Activated T-cell treated with anti-CD3 and anti-CD28 coated beads, Interleukin-2, amount 50 U/mL, for 48 hours (primary cell): ENCODE measurements at places on chromosomes 11 and 22.

GRCh38 chr11:124475265-124475664 lies 29.8 kb upstream of the OR8B8 start:
- no peak for DNase-seq

DNA sequence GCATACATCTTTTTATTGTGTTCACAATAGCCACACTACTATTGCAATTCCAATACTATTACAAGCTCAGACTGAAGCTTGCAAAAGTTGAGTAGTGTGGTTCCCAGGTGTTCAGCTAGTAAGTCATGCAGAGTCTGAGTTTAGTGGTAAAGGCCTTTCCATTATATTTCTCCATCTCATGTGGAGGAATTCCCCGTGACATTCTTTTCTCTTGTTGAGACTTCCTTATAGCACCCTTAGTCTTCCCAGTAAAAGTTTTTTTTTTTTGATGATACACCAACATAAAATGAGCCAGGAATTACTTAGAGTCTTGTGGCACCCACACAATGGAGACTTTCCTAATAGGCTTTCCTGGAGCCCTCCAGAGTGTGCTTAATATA lies 110.8 kb downstream of the UVRAG start:
- DNase-seq: no peak

- no peak for DNase-seq
These were observed 546.0 kb downstream of the BRD1 start for GRCh38 chr22:49281467-49282340.

- no peak for DNase-seq
These were observed 1.4 kb upstream of the MUC2 start for GRCh38 chr11:1073261-1073724.

DNA sequence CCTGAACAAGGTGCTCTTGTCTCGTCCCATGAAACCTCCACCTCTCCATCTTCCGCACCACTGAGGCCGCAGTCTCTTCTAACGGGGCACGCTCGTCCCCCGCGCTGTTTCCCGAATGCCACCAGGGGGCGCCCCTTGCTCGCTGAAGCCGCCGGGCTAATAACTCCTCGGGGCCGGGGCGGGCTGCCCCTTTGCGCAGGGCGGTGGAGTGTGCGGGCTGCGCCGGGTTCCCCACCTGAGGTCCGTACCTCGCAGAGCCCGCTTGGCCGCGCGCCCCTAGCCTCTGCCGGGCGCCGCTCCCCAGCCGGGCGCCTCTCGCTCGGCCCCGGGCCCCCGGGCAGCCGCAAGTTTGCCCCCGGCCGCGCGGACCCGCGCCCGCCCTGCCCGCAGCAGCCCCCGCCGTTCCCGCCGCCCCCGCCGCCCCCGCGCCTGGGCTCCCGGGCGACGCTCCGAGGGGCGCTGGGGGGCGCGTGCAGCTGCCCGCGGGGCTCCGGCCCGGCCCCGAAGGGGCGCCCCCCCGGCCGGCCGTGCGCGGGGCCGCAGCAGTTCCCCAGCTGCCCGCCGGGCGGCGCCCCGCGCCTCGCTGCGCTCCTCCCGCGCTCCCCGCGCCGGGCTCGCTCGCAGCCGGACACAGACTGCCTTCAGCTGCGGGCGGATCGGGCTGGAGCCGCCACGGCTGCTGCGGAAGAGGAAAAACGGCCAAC lies at the start of gene GRIK4:
Gene GRIK4 (plus strand): TSS at position 633 of the 704 bp plus-strand sequence. CDS start 148,571 bp downstream, outside the sequence.
- peak; percentile 89 for DNase-seq

DNA sequence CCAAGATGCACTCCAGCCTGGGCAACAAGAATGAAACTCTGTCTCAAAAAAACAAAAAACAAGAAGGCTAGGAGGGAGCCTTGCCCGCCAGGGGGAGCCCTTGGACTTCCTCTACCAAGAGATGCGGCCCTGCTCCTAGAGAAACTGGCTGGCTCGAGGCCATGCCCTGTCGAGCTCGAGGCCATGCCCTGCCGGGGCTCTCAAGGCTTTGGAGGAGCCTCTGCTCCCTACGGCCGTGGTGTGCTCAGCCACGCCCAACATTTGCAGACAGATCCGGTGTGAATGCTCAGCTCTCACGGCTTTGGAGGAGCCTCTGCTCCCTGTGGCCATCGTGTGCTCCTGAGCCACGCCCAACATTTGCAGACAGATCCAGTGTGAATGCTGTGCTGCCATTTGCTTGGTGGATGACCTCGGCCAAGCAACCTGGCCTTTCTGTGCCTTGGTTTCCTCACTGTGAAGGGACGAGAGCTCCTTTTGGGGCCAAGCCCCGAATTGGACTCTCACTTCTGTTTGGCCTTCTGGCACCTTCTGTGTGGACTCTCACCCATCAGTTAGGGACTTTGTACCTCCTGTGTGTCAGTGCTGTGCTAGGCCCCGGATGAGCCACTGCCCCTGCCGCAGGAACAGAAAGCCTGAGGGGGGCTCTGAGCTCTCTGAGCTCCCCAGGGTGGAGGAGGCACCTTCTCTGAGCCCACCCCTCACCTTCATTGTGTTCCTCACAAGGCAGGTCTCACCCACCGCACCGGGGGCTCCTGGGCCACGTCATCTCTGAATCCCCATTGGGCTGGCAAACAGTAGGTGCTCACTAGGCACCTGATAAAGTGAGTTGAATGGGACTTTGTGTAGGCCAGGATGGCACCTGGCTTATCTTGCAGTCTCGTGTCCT lies 14.1 kb downstream of the C11orf24 start:
- DNase-seq: peak; percentile 96

GRCh38 chr22:44888491-44889254 lies 121.1 kb downstream of the PHF21B start:
- DNase-seq: no peak

GRCh38 chr11:74468936-74469335 lies 1.6 kb upstream of the KCNE3 start:
- no peak for DNase-seq

DNA sequence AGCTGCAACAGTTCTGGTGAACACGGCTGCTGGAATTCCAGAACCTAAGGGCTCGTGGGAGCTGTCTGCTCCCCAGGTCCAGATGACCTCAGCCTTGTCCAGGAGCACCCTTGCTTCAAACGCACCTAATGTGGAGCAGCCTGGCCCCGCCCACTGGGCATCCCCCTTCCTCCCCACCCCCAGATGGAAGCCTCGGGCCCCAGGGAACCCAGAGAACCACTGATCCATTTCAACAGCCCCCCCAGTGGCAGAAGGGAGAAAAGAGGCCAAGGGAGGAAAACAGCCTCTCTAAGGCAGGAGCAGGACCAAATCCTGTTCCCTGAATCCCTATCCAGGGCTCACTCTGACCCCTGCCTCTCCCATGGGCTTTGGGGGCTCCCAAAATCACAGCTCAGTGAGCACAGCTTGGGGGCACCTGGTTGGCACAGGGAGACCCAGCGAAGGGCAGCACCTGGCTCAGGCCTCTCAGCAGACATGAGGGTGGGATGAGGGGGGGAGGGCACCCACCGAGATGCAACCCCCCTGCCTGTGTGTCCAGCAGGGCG lies 1.2 kb downstream of the CYTH4 start:
- DNase-seq: peak; percentile 83

DNA sequence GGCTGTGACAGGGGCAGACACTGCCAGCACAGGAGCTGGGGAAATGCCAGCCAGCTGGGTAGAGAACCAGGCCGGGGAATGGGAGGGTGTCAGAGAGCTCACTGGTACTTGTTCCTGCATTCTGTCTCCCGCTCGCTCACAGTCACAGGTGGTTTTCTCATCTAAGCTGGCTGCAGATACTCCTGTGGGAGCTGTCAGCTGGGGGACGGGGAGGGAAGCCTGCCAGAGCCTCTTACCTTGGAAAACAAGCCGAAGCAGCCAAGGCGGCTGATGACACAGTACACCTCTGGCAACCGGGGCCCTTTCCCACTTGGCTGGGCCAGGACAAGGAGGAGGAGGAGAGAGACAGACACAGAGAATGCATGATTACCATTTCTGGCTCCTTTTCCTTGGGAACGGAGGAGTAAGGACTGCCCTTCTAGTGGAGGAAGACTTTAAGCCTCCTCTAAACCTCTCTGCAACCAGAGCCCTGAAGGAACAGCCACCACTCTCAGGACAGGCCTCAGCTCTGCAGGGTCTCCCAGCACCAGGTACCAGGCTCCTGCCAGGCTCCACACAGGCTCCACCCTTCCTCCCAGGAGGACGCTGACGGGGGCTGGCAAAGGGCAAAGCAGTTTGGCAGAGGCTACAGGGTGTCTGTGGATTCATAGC lies 25.1 kb downstream of the RPL27A start:
- no peak for DNase-seq

DNA sequence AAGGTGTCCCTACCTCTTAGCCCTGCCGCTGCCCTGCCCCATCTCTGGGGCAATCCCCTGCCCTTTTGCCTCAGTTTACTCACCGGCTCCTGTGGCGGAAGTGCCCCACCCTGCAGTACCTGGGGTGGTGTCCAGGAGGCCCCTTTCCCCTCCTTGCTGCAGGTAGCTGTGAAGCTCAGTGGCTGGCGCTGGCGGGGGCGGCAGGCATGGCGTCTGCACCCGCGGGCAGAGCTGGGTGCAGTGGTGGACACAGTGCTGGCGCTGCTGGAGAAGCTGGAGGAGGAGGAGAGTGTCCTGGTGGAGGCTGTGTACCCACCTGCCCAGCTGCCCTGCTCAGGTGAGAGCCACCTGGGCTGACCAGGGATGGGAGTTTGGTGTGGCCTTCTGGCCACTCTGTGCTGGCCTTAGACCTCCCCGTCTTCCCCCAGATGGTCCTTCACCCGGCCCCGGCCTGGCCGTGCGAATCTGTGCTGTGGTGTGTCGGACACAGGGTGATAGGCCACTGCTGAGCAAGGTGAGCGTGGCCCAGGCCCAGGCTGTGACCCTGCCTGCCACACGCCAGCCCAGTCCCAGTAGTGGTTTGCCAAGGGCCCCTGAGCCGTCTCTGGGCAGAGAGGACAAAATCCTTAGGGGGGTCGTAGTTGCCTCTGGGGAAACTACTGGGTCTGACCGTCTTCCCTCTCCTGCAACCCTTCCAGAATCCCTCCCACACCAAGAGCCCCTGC lies 4.0 kb downstream of the CARNS1 start:
- DNase-seq: peak; percentile 41

GRCh38 chr11:60184824-60185511 lies 2.1 kb upstream of the MS4A6A start:
- DNase-seq: no peak

- DNase-seq: no peak
These were observed 41.1 kb downstream of the TP53I11 start for GRCh38 chr11:44909557-44909956.

- no peak for DNase-seq
These were observed 8.6 kb downstream of the PPP6R3 start for GRCh38 chr11:68469122-68469521.

GRCh38 chr22:30286813-30287647 lies 2.3 kb downstream of the CASTOR1 start:
- DNase-seq: peak; percentile 93

- no peak for DNase-seq
These were observed 969 bp downstream of the CCDC117 start for GRCh38 chr22:28773461-28773867.

- DNase-seq: no peak
These were observed 69.6 kb upstream of the ALKBH3 start for GRCh38 chr11:43810929-43811596.

DNA sequence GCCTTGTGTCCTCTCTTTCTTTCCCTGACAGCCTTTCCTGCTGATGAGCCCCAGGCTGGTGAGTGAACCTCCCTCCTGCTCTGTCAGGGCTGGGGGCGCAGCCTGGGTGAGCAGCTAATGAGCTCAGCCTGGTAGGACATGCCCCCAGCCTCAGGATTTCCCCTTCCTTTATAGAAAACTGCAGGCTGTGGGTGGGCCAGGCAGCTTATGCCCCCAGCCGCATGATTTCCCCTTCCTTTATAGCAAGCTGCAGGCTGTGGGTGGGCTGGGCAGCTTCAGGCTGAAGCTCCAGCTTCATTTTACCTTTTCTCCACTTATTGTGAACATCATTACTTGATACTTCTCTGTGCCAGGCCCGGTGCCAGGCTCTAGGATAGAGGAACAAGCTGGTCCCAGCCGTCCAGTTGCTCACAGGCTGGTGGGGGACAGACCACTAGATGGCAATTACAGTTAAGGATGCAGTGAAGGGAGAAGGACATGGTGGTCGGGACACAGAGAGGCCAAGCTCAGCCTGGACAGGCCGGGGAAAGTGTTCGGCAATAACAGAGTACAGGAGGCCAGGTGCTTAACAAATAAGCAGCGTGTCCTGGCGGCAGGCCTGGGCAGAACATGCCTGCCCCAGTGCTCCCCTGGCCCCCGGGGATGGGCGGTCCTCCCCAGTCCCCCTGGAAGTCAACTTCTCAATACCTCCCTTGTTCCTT lies 5.3 kb downstream of the LGALS12 start:
- no peak for DNase-seq

DNA sequence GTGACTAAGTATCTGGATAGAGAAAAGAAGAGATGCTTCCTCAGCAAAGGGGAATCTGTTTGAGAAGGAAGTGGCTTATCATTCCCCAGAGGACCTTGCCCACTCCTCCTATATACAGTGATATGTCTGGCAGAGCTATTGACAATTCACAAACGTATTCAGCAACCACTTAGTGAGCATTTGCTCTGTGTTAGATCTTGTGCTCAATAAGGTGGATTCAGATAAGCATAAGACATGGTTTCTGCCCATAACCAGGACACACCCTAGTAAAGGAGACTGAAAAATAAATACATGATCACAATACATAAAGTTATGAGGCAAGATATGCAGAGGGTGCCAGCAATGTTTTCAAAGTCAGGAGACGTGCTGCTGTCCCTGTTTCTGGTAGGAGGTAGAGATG lies 1.4 kb downstream of the TMEM9B start:
- no peak for DNase-seq

DNA sequence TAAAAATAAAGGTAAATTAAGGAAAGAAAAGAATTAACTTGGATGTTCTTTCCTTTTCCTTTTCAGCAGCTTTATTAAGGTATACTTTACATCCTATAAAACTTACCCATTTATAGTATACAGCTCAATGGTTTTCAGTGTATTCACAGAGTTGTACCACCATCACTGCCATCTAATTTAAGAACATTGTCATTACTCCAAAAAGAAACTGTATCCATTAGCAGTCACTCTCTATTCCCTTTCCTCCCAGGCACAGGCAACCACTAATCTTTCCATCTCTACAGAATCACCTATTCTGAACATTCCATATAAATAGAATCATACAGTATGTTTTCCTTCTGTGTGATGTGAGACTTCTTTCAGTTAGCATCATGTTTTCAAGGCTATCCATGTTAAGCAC lies 38.9 kb upstream of the TNRC6B start:
- no peak for DNase-seq

GRCh38 chr11:60334005-60334620 lies 7.1 kb downstream of the MS4A6E start:
- DNase-seq: peak; percentile 78

GRCh38 chr22:42369250-42370041 lies 62.8 kb downstream of the NFAM1 start:
- DNase-seq: peak; percentile 85

GRCh38 chr11:16982256-16982671 lies 31.9 kb downstream of the PLEKHA7 start:
- DNase-seq: no peak
